ENCODE measurements at places on chromosomes 1 and 21.

DNA sequence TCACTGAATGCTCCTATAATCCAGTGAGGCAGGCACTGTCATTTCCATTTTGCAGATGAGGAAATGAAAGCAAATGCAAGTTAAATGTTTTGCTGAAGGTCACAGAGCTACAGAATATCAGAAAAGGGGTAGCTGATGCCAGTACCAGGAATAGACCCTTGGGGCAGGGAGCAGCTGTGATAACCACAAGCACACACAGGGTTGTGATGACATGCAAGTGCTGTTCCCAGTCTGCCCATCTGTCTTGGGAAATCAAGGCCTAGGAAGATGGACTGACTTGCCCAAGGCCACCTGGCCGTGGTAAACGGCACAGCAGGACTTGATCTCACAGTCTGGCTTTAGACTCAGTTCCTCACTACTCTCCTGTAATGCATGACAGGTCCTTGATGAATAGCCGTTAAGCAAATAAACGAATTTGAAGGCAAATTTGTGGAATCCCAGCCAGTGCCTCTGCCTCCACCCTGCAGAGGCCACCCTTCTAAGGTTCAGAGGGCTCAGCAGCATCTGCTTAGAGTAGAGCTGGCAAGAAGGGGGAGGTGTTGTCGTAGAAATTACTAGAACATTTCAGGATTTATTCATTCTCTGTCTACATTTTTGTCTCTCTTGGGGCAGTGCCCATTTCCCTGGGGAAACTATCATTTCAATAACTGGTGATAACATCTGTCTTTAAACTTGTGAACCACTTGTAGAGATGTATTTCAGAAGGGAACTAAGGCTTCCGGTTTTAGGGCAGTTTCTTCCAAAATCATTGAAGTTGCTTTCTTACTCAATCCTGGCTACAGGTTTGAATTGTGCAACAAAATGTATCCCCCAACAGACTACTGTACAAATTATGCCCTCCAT lies 53.2 kb upstream of the MRPS6 start:
- DNase-seq, result no peak

GRCh38 chr1:224058303-224058702 lies 55.6 kb upstream of the FBXO28 start:
- no peak for DNase-seq

DNA sequence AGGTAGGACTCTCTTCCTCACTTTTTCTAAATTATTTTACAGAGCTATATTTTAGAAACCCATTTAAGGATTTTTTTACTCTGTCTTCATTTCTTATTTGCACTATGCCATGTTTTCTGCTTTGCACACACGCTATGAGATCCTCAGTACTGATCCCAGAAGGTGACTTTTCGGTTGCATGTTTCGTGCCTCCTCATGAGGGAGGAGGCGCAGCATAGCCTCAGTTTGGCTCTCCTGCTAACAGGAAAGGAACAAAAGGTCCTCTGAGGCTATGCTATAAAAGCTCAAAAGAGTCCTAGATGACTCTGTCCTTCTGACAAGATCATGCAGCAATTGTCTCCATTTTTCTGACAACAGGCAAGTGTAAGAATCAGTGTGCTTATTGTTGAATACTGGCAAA lies 189.7 kb downstream of the GPR52 start:
- DNase-seq, result no peak

DNA sequence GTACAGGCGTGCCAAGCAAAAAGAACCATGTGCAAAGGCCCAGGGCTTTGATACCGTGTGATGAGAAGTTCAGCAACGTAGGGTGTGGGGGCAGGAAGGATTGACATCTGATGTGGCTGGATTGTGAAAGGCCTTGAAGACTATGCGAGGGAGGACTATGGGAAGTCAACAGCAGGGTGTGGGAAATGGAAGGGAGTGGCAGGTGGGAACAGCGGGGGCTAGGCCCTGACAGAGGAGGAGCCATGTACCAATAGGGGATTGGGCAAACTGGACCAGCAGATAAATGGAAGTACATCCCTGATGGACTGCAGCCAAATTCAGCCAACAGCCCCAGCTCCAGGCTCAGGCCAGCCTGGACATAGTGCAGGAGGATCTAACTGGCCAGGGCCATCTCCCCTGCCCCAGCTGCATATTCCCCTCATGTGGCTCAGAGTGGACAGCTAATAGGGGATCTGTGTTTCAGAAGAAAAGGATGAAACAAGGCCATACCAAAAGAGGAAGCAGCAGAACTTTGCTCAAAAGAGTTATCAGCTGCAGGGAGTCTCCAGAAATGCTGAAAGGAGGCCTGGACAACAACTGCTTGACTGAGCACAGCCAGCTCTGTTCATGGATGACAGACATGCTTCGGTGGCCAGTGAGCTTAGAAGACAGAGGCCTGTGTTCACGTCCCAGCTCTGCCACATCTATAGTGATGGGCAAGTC lies 140.2 kb upstream of the SGIP1 start:
- no peak for DNase-seq

DNA sequence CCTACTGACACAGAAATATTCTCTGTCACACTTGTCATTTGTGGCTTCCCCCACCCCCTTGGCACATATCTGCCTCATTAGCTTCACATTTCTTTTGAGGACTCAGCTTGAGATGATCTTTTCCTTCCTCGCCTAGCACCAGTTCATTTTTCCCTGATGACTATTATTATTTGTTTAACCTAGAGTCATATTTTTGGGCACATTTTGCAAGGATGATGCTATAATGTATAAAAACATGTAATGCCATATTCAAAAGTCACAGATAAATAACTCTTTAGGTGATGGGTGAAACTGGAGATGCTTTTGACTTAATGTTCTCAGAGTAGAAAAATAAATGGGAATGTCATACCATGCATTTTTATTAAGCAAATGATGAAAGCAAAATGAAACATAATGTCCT lies 202.7 kb downstream of the BACH1 start:
- no peak for DNase-seq

- no peak for DNase-seq
Measured at GRCh38 chr1:25805863-25806225, 5.9 kb downstream of the SELENON start.

Measured in T-helper 22 cell (primary cell).